ENCODE measurements at places on chromosomes 7 and 10. TPM values are rescaled to one million over a fixed set of nuclear protein-coding genes. Genes with fewer than 3 reads are reported as not detected.

CACNB2 gene
- total RNA-seq = not detected

SOSTDC1 gene
- total RNA-seq = not detected

LIPJ gene
- not detected for total RNA-seq

MALSU1 gene
- 54.9 TPM for total RNA-seq

SLC13A1 gene
- total RNA-seq = not detected
